ENCODE measurements at places on chromosomes 11 and 22. TPM values are rescaled to one million over a fixed set of nuclear protein-coding genes. Genes with fewer than 3 reads are reported as not detected.

GRCh38 chr11:96567176-96567575 lies 177.4 kb downstream of the JRKL start:
- DNase-seq: no peak

DNA sequence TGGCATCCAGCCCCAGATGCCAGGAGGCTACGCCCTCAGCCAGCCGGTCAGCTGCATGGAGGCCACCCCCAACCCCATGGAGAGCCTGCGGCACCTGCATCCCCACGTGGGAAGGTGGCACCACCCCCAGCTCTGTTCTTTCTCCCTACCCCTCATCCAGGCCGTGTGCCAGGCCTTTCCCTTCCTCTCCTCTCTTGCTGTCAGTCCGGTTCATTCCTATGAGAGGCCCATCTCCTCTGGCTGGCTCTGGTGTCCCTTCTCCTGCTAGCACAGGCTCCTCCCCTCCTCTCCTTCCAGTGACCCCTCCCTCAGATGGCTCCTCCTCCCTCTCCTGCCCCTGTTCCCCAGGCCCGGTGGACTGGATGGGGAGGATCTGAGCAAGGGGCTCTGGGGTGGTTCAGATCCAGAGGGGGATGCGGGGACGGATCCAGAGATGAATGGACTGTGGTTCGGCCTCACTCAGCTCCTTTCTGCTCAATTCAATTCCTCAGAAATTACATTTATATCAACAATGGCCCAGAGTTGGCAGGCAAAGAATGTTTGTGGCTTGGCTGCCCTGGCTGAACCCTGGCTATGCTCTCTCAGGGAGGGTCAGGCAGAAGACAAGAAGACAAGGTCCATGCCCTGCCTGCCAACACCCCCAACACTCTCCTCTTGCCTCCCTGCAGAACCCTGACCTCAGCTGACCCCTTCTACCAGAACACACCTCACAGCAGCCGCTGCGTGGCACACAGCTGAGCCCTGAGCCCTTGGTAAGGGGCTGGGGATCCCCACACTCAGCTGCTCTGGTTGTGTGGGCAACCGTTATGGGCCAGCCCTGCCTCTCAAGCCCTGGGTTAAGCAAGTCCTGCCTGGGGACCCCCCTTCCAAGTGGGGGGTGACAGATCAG lies 18.5 kb upstream of the LRRC10B start:
- DNase-seq: no peak

DNA sequence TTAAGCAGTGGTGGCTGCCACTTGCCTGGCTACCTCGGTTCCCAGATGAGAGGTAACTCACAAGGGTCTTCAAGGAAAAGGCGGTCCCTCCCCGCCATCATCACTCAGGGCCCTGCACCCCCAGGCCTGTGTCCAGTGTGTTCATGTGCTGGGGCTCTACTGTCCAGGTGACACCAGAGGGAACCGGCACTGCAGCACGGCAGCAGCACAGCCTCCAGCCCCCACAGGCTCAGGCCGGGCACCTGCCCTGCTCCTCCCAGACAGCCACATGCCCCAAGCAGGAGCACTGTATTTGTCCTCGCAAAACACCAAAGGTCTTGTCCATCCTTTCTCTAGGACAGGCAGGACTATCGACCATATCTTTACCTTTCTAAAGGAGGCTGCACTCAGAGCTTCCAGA lies 982.1 kb downstream of the NTM start:
- DNase-seq: no peak

GRCh38 chr11:64674774-64675173 lies 48.2 kb downstream of the NRXN2 start:
- DNase-seq: no peak

DNA sequence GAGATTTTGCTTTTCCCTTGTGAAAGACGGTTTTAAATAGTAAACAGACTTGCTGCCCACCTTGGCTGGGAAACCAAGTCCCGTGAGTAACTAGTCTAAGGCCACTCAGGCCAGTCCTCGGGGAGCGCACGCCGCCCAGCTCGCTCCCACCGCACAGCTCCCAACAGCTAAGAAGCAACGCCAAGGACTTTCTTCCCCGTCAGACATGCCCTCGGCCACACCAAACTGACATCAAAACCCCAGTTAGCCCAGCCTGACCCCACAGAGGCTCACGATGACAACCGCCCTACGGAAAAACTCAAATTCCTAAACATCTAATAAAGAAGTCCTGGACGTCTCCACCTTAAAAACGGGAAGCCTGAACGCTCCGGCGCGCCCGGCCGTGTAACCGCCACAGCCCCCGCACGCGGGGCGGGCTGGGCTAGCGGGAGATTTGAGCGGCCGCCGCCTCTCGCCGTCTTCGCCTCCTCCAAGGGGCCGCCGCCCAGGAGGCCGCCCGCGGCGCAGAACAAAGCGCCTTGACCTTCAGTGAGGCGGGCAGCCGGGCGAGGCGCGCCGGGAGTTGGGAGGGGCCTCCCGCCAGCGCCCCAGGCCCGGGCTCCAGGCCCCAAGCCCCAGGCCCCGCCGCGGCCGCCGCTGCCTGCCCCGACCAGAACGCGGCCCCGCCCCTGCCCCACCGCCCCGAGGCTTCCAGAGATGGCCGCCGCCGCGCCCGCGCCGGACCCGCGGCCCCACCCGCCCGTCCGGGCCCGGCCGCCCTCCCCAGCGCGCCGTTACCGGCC lies 486 bp downstream of the NAP1L4 start:
- peak; percentile 16 for DNase-seq

- DNase-seq: peak; percentile 71
Measured at GRCh38 chr11:48001438-48002021, 21.2 kb downstream of the PTPRJ start.

GRCh38 chr11:65958774-65959420 lies 2.6 kb upstream of the SART1 start:
- no peak for DNase-seq

DNA sequence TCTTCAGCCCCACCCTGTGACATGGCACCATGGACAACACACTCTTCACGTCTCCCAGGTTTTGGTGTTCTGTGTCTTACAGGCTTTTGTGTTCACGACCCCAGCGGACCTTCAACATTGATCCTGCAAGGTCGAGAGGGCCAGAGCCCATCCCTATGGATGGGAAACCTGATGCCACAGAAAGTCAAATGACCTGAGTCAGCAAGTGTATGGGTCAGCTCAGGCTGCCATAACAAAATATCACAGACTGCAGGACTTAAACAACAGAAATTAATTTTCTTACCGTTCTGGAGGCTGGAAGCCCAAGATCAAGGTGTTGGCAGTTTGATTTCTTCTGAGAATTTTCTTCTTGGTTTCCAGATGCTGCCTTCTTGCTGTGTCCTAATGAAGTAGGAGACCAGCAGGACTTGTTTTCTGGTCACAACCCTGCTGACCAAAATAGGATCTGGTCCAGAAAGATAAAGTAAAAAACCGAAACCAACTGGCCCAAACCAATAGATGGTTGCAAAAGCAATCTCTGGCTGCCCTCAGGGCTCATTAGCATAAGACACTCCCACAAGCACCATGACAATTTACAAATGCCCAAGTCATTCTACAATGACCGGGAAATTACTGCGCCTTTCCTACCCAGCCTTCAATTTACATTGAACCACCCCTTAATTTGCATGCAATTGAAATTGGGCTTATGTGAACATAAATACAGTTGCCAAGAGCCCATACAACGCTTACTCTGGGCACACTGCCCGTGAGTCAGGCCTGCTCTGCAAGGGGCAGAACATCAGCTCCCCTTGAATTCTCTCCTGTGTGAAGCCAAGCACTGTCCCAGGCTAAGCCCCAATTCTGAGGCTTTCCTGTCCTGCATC lies 113.9 kb downstream of the RPS6KA4 start:
- no peak for DNase-seq

- DNase-seq: no peak
Measured at GRCh38 chr11:116397602-116398084, 375.1 kb downstream of the BUD13 start.

GRCh38 chr11:45949992-45950407 lies 27.5 kb downstream of the LARGE2 start:
- no peak for DNase-seq

GRCh38 chr11:116519499-116519898 lies 253.3 kb downstream of the BUD13 start:
- no peak for DNase-seq

GRCh38 chr22:26651815-26652214 lies 5.6 kb upstream of the MIAT start:
- no peak for DNase-seq

- DNase-seq: no peak
Measured at GRCh38 chr11:111173221-111173620, 72.3 kb upstream of the POU2AF2 start.

DNA sequence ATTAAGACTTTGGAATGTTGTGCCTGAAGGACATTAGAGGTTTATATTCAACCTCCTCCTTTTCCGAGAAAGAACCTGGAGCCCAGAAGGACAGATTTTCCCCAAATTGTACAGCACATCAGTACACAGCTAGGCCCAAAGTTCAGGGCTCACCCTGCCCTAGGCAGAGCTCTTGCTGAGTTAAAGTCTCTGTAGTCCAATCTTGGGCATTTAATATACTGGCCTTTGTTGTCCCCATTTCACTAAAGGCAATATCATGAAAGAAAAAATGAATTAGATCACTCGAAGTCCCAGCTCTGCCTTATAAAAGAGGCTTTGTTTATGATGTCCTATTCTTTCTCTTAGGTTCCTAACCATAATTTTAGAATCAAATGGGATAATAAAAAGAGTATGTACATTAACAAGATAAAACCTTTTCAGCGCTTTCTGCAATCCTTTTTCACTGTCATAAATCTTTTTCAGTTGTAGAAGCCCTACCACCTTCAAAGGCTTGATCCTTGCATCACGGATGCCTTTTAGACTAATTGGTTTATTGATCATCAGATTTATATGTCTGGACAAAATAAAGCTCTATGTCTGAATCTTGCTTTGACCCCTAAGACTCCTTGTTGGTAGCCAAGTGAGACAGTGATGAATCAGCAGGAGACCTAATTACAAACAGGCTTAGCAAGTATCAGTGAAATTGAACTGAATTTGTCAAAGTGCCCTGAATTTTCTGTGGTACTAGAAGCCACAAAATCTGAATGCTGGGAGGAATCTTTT lies 39.8 kb downstream of the RELT start:
- DNase-seq: peak; percentile 69

DNA sequence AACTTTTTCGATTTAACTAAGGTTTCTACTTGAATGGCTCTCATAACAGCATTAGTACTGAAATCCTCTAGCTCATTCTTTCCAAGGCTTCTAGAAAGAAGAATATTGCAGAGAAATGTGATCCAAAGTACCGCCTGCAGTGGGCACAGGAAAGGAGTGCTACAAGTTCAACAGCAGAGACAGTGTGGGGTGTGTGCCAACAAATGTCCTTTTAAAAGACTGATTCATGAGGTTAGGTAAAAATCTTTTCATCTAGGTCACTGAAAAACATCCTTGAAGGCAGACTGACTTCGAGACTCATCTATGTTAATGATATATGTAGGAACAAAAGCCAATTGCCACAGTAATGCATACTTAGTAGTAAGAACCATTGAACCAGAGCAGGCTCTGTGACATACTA lies 349.1 kb upstream of the PITPNB start:
- DNase-seq: no peak

- DNase-seq: no peak
Measured at GRCh38 chr11:119975561-119976152, 162.3 kb downstream of the TRIM29 start.

DNA sequence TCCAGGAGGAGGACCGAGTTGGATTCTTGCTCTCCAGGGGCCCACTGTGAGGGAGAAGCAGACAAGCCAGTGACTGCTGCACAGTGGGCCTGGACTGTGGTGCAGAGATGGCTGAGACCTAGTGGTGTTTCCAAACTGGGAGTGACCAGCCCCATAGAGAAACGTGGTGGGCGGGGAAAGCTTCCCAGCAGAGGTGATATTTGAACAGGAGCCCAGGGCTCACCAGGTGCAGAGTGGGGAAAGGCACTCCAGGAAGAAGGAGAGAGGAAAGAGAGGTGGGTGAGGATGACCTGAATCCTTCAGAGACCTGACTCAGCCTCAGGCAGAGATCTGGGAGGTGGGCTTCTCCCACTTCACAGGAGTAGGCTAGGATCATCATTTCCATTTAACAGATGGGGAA lies 52.1 kb upstream of the RASD2 start:
- DNase-seq: no peak

- DNase-seq: peak; percentile 41
Measured at GRCh38 chr11:55942785-55943392, 6.7 kb upstream of the OR5I1 start.

DNA sequence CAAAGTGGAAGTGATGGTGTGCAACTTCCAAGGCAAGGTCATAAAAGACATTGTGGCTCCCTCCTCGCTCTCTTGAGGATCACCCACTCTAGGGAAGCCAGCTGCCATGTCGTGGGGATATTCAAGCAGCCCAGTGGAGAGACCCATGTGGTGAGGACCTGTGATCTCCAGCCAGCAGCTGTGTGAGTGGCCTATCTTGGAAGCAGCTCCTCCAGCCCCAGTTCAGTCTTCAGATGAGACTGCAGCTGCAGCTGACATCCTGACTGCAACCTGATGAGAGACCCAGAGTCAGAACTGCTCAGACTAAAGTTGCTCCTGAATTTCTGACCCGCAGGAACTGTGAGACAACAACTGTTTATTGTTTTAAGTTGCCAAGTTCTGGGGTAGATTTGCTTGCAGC lies 86.4 kb upstream of the GRK3 start:
- DNase-seq: no peak

GRCh38 chr11:91382946-91383345 lies 841.7 kb upstream of the FAT3 start:
- no peak for DNase-seq

DNA sequence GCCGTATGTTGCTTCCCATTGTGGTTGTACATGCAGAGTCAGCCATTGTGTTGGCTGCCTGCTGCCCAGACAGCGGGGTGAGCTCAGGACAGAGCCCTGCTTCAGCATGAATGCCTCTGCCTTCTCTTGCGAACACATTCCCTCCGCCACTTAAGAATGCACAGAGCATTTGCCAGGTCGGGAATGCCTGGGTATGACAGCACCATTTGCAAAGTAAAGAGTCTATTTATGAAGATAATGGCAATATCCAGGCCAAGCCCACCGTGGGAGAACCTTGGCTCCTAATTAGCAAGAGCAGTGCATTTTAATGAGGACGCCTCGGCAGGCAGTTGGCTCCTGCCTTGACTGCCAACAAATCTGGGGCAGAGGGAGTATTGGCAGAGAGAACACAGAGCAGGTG lies 62.5 kb upstream of the SORL1 start:
- no peak for DNase-seq

- no peak for DNase-seq
Measured at GRCh38 chr11:82939456-82939855, 37.9 kb downstream of the DDIAS start.

IFITM10 gene
- 0.28 TPM for total RNA-seq

CARD16 gene
- 9.5 TPM for total RNA-seq

GAS2L1 gene
- total RNA-seq: 37.1 TPM

RAB36 gene
- total RNA-seq: 5.9 TPM

KRTAP5-1 gene
- total RNA-seq: not detected

OR52E8 gene
- not detected for total RNA-seq

PHOX2A gene
- not detected for total RNA-seq

METTL15 gene
- 10.7 TPM for total RNA-seq

C11orf42 gene
- total RNA-seq: not detected

MOV10L1 gene
- 0.75 TPM for total RNA-seq

Measured in HFFc6 (cell line).